ENCODE measurements at places on chromosomes 1 and 21.

- no peak for ATAC-seq
These were observed 197.8 kb downstream of the ZNF648 start for GRCh38 chr1:181863736-181864135.

DNA sequence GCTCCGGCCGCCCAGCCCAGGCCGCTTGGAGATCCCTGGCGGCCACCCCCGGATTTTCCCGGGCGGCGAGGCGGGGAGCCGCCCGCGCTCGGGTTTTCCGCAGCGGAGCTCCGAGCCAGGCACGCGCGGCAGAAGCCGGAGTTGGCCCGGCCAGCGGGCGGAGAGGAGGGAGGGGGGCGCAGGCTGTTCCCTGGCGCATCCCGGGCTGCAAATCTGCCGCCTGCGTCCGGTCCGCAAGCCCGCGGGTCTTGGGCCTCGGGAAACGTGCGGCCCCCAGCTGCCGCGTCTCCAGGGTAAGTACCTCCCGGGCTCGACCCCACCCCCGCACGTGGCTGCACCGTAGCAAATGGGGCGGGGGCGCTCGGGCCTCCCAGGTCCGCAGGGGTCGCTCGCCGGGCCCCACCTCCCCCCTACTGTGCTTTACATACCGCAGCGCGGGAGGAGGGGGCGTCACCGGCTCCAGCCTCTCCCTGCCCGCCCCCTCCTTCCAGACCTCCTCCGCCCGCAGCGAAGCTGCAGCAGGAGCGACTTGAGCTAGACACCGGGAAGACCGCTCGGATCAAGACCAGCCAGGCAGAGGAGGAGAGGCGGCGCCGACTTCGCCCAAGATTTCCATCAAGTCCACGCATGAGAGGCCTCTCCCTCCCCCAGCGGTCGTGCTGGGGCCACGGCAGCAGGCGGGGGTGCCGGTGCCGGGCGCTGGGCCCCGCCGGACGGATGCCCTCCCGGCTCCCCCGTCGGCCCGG, 1.6 kb downstream of the TMEM200B start:
- ATAC-seq: peak; percentile 1

- ATAC-seq: no peak
These were observed 67.0 kb upstream of the SSX2IP start for GRCh38 chr1:84757301-84757700.

DNA sequence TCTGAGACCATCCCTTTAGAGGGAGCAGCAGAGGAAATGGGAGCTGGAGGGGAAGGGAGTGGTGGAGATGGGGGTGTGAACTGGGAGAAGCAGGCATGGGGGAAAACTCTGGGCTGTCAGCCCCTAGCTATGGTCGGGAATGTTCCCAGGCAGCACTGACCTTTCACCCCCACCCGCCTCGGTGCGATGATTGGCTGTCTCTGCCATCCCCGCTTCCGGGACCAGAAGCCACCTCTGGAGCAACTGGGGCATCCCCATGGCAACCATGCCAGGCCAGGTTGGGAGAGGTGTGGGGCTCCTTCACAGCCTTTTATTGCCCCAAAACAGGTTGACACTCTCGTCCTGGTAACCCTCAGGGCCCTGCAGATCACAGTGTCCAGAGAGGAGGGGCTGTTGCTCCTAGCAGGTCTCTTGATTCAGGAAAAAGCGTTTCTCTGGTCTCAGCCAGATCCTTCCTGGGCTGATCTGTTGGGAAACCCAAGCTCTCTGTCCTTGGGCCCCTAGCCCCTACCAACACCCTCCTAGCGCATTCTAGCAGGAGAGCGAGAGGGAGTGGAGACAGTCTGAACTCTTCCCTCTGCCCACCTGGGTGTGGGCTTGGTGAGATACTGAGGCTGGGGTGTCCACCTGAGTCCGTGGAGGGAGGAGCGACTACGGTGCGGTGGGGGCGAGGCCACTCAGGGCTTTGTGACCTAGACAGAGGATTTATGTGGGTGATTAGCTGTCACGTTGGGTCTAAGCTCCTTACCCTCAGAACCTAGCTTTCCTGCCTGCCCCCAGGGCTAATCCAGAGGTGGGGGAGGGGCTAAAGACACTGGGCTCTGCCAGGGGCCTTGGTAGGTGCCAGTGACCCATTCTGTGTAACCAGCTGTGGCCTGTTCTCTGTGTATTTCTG, 12.2 kb upstream of the SLC6A9 start:
- ATAC-seq: no peak

DNA sequence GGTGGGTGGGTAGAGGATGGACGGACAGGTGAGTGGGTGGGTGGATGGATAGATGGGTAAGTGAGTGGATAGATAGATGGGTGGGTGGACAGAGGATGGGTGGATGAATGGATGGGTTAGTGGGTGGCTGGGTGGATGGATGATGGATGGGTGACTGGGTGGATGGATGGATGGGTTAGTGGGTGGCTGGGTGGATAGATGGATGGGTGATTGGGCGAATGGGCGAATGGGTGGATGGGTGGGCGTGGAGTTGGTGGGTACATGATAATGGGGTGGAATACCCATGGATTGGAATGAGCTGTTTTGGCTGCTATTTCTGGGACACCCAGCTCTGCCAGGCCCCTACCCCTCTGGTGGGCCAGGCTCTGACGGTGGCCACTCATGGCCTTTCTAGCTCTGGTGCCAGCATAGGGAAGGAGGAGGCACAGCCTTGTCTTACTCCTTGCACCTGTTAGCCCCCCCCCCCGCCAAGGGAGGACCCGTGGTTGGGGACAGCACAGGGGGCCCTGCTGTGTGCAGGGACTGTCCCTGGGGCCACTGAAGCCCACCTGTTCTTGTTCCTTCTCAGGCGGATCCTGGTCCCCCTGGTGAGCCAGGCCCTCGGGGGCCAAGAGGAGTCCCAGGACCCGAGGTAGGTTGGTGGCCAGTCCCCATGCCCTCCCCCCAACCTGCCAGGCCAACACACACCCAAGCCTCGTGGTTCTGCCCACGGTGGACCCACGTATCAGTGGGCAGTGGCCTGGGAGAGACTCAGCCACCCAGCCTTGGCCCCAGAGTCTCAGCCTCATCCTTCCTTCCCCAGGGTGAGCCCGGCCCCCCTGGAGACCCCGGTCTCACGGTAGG, 26.4 kb downstream of the COL6A2 start:
- no peak for ATAC-seq

Data from gastroesophageal sphincter (tissue), 4 donors.